Stimulated activated CD4-positive, alpha-beta T cell treated with anti-CD3 and anti-CD28 coated beads, TNF-alpha, amount 100 ng/mL, for 1 hour (primary cell): ENCODE measurements at places on chromosomes 11 and 22.

DNA sequence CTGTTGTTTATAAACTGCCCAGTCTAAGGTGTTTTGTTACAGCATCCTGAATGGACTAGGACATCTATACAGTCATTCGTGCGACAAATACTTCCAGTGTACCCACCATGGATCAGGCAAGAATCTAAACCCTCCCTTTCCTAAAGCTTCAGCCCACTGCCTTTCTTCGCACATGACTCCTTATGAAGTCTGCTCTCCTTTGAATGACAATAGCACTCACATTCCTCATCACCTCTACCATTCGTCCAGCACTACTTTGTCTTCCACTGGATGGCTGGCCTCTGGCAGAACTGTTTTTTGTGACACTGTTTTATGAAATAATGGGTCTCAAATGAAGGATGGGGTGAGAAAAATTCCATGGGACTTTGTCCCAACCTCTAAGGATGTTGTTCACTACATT, 89.8 kb upstream of the LIN7C start:
- DNase-seq, result no peak

GRCh38 chr11:50214376-50214775, 181.7 kb downstream of the OR4C45 start:
- no peak for DNase-seq

DNA sequence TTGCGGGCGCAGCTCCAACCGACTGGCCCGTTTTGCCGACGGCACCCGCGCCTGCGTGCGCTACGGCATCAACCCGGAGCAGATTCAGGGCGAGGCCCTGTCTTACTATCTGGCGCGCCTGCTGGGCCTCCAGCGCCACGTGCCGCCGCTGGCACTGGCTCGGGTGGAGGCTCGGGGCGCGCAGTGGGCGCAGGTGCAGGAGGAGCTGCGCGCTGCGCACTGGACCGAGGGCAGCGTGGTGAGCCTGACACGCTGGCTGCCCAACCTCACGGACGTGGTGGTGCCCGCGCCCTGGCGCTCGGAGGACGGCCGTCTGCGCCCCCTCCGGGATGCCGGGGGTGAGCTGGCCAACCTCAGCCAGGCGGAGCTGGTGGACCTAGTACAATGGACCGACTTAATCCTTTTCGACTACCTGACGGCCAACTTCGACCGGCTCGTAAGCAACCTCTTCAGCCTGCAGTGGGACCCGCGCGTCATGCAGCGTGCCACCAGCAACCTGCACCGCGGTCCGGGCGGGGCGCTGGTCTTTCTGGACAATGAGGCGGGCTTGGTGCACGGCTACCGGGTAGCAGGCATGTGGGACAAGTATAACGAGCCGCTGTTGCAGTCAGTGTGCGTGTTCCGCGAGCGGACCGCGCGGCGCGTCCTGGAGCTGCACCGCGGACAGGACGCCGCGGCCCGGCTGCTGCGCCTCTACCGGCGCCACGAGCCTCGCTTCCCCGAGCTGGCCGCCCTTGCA, 1.0 kb downstream of the FJX1 start:
- no peak for DNase-seq

- DNase-seq, result no peak
These were observed 81.9 kb upstream of the RASSF10 start for GRCh38 chr11:12927221-12927620.
